ENCODE measurements at places on chromosomes 16 and 17. TPM values are rescaled to one million over a fixed set of nuclear protein-coding genes. Genes with fewer than 3 reads are reported as not detected.

Gene MT1X
- 59.1 TPM for total RNA-seq

- H3K4me1 ChIP-seq: peaks cover 58% of the 10 kb centered on the region
- no peak for DNase-seq
- H3K36me3 ChIP-seq: peaks cover 3% of the 10 kb centered on the region
- no peaks in the 10 kb centered on the region for H3K27me3 ChIP-seq
Observed at GRCh38 chr16:21642861-21643260, 9.5 kb downstream of the IGSF6 start.

Gene APOH
- not detected for total RNA-seq

DNA sequence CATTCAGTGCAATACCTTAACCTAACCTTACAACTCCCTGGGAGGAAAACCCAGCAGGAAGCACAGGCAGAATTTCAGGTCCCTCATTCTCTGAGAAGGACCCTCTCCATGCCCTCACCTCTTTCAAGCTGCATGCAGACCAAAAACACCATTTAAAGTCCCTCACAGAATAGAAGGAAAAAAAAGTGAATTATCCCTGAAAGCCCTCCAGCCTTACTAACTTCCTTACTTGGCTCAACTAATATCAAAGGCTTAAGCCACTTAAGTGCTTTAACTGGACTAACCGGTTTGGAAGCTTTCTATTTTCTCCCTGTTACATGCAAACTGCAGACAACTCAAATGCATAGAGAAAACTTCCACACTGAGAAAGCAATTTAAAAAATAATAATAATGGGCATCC, 60.5 kb downstream of the ADAMTS18 start:
- H3K4me1 ChIP-seq: no peaks in the 10 kb centered on the region
- H3K27me3 ChIP-seq: no peaks in the 10 kb centered on the region

DNA sequence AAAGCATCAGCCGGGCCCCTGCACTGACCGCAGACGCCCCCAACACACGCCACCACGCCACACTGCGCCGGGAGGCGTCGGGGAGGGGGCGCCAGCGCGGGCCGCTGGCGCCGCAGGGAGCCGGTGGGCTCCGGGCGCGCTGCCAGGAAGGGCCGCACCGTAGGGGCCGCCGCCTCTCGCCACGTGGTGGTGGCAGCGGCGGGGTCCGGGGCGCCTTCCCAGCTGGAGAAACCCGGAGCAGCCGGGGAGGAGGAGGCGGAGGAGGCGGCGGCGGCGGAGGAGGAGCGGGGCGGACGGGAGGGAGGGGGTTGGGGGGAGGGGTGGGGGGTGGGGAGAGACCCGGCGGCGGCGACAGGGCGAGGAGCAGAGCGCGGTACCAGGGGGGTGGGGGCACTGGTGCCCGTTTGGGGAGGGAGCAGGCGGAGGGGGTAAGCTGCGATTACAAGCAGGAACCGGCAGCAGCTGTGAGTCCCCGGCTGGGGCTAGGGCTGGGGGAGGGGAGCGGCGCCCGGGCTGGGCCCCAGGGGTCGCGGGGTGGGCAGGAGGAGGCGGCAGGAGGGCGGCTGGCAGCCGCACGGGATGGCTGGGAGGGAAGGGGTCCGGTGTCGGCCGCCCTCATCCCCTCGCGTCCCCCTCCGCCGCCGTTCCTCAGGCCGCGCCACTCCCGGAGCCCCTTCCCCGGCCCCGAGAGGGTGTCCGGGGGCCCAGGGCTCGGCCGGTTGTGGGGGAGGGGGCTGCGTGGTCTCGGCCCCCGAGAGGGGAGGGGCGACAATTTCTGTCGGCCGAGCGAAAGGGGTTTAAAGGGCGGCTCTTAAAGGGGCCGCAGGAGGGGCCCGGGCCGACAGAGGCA, at the start of gene TBKBP1:
Gene TBKBP1, plus strand, starts transcription at position 431 of the 850 bp plus-strand sequence. CDS start 1,952 bp downstream, outside the sequence.
- peaks cover 3% of the 10 kb centered on the region for H3K27me3 ChIP-seq
- H3K36me3 ChIP-seq: no peaks in the 10 kb centered on the region
- peak within 1 kb of the TSS; percentile 80 for H3K4me3 ChIP-seq

Gene BAHCC1
- not detected for total RNA-seq

DNA sequence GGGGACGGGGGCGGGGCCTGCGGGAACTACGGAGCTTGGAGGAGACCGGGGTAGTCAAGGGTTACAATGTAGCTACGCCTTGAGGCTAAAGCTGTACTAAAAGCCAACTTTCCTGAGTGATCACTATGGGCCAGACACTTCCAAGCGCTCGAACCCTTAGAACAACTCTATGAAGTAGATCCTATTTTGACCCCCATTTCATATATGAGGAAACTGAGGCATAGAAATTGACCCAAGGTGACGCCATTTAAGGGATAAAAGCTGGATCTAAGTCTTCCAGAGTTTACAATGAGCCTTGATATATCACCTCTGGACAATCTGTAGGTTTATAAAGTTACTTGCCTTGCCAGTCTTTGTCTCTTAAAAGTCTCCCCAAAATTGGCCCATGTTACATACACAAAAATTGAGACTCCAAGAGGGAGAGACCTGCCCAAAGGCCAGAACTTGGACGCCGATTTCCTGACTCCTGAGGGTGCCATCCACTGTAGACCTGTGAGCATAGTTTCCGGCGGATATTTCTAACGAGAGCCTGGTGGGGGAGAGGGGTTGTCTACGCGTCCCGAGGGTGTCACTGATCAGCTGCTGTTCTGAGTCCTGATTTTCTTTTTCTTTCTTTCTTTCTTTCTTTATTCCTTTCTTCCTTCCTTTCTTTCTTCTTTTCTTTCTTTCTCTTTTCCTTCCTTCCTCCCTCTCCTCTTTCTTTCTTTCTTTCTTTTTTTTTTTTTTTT, 555 bp upstream of the NCBP3 start:
- DNase-seq: no peak
- H3K27me3 ChIP-seq: peaks cover 11% of the 10 kb centered on the region
- H3K4me3 ChIP-seq: peak overlapping the region; percentile 96
- no peak overlapping the region for H3K27ac ChIP-seq
- peaks cover 6% of the 10 kb centered on the region for H3K36me3 ChIP-seq

DNA sequence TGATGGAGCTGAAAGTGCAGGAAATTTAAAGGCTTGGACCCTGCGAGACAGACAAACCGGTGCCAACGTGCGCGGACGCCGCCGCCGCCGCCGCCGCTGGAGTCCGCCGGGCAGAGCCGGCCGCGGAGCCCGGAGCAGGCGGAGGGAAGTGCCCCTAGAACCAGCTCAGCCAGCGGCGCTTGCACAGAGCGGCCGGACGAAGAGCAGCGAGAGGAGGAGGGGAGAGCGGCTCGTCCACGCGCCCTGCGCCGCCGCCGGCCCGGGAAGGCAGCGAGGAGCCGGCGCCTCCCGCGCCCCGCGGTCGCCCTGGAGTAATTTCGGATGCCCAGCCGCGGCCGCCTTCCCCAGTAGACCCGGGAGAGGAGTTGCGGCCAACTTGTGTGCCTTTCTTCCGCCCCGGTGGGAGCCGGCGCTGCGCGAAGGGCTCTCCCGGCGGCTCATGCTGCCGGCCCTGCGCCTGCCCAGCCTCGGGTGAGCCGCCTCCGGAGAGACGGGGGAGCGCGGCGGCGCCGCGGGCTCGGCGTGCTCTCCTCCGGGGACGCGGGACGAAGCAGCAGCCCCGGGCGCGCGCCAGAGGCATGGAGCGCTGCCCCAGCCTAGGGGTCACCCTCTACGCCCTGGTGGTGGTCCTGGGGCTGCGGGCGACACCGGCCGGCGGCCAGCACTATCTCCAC, at the start of gene NOG:
Gene NOG, plus strand, starts transcription at position 54 of the 674 bp plus-strand sequence. Its CDS starts 525 bp downstream, at position 579.
- peaks cover 60% of the 10 kb centered on the region for H3K27me3 ChIP-seq
- peaks cover 29% of the 10 kb centered on the region for H3K4me1 ChIP-seq
- H3K4me3 ChIP-seq: peak within 1 kb of the TSS; percentile 64
- H3K27ac ChIP-seq: no peak within 1 kb of the TSS
- DNase-seq: peak; percentile 21
- no peaks in the 10 kb centered on the region for H3K36me3 ChIP-seq

GRCh38 chr16:89018282-89019158, 41.5 kb upstream of the CBFA2T3 start:
- no peak overlapping the region for H3K27ac ChIP-seq
- DNase-seq: no peak
- H3K4me1 ChIP-seq: peaks cover 9% of the 10 kb centered on the region
- peaks cover 4% of the 10 kb centered on the region for H3K36me3 ChIP-seq

Gene RGS11
- total RNA-seq: not detected

DNA sequence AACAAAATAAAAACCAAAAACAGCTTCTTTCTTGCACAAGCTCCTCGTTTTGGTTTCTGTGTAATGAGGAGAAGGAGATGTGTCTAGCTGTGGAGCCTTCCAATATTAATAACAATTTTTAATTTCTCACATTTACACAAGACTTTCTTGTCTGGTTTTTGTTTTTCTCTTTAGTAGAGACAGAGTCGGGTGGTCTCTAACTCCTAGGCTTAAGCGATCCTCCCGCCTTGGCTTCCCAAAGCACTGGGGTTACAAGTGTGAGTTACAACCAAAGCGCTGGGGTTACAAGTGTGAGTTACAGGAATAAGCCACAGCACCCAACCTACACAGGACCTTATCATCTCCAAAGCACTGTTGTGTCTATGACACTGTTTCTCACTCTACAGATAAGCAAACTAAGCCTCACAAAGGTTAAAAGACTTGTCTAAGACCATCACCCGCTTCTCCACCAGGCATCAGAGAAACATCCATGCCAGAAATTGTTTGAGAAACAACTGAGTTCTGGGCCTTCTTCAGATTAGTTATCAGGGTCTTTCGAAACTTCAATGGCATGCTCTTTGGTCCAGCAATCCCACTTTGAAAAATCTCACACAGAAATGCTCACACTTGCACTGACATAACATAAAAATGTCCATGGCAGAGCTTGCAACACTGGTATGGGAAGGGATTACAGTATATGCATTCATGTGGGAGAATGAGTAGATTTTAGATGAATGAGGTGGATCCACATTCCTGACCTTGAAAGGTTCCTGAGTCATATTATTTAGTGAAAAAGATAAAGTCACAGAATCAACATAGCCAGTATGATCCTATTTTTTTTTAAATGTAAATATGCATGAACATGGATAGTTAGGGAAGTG, 3.9 kb downstream of the ABAT start:
- no peak for DNase-seq
- no peaks in the 10 kb centered on the region for H3K27me3 ChIP-seq
- no peak overlapping the region for H3K27ac ChIP-seq

DNA sequence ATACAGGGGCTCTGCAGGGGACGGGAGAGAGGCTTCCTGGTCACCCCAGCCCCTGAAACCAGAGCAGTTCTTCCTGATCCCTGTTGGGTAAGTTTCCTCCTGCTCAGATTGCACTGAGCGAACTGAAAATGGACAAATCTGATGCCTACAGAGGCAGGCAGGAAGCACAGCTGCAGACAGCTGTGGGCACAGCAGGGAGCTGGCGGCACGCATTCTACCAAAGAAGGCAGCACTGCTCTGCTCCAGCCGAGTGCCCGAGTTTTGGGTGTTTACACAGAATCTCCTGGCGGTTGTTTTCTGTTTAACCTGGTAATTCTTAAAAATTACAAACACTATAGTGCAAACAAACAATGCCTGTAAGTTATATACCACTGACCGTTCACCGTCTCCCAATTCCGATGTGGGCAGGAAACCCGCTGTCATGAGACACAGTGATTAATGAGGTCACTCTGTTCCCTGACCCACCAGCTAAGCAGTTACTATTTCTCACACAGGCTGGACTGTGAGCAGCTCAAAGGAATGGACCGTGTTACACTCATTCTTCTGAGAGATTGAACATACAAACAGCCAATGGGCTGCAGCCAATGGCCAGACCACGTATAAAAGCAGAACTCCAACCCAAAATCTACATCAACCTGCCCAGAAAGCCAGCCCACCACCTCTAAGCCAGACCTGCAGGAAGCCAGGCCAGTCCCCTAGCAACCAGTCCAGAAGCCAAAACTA, 25.5 kb downstream of the NSMCE1 start:
- H3K27ac ChIP-seq: peak overlapping the region; percentile 86
- H3K4me3 ChIP-seq: peak overlapping the region; percentile 55
- no peaks in the 10 kb centered on the region for H3K27me3 ChIP-seq
- peaks cover 96% of the 10 kb centered on the region for H3K4me1 ChIP-seq
- peaks cover 74% of the 10 kb centered on the region for H3K36me3 ChIP-seq

GRCh38 chr17:78645421-78646295, 68.5 kb upstream of the DNAH17 start:
- peaks cover 11% of the 10 kb centered on the region for H3K36me3 ChIP-seq
- H3K4me1 ChIP-seq: peaks cover 14% of the 10 kb centered on the region
- DNase-seq: peak; percentile 62
- H3K4me3 ChIP-seq: peak overlapping the region; percentile 11
- peak overlapping the region; percentile 86 for H3K27ac ChIP-seq

DNA sequence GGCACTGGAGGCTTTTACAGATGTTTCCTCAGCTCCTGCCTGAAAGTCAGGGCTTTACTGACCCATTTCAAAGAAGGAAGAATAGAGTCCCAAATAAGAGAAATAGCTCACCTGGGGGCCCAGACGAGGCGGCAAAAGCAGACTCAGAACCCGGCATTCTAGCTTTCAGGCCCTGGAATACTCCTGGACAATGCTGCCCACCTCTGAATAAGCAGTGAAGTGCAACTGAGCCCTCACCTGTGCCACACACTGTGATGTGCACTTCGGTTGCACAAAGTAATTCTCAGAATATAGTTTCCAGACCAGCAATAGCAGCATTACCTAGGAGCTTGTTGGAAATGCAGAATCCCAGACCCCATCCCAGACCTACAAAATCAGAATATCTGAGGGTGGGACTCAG, 54.6 kb downstream of the ZNF423 start:
- H3K27ac ChIP-seq: no peak overlapping the region
- no peak for DNase-seq
- H3K4me3 ChIP-seq: no peak overlapping the region
- no peaks in the 10 kb centered on the region for H3K36me3 ChIP-seq

DNA sequence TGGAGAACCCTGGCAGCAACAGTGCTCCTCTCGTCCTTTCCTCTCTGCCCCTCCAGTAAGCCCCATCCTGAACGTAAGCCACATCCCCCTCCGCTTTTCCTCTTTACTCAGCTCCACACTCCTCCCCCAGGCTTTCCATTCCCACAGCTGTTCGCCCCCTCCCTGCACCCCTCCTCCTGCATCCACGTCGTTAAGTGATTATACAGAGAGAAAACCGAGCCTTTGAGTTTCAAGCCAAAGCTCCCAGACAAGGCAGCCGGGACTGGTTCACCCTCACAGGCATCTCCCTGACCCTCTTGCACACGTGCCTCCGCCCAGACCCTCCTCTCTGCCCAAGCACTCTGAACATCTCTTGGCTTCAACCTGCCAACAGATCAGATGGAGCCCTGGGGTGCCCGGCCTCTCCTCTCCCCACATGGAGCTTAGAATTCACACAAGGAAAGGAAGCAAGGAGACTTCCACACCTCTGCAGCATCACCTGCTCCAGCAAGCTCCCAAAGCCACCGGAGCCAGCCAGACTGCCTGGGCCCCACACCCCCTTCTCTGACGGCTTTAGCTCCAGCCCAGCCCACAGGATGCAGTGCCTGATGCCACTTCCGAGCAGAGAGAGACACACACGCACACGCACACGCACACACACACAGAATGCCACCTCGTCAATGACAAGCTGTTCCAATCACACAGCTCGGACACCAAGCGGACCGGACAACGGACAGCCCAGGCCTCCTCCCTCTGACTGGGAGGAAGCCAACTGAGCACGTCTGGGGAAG, 99.9 kb upstream of the CCL2 start:
- peaks cover 8% of the 10 kb centered on the region for H3K4me1 ChIP-seq
- H3K27ac ChIP-seq: no peak overlapping the region
- DNase-seq: peak; percentile 14

- DNase-seq: peak; percentile 14
- peaks cover 6% of the 10 kb centered on the region for H3K4me1 ChIP-seq
- H3K27ac ChIP-seq: no peak overlapping the region
- no peak overlapping the region for H3K4me3 ChIP-seq
- H3K27me3 ChIP-seq: no peaks in the 10 kb centered on the region
- peaks cover 2% of the 10 kb centered on the region for H3K36me3 ChIP-seq
Observed at GRCh38 chr16:78122774-78123315, 23.4 kb downstream of the WWOX start.

Gene ADGRG3
- not detected for total RNA-seq

Measured in activated CD4-positive, alpha-beta T cell treated with anti-CD3 and anti-CD28 coated beads, Interleukin-2, amount 10 ng/mL, durations not matched to agents 7 days and 5 days (primary cell).